ENCODE measurements at places on chromosomes 3 and 15. TPM values are rescaled to one million over a fixed set of nuclear protein-coding genes. Genes with fewer than 3 reads are reported as not detected.

DNA sequence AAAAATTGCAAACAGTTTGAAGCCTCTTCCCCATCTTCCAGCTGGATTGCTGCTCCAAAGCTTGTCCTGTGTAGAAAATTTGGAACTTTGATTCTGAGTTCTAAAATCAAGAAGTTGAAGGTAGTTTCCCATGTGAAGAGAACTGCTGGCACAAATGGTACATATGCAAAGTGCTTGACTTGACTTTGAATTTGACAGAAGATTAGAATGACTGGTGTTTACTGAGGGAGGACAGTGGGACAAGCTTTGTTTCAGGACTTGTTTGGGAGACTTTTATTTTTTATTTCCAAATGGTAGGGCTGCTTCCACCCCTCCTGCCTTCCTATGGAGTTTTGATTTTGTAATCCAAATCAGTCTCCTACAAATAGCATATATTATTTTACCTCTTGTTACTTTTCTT, 7.4 kb downstream of the ZFAND6 start:
- H3K36me3 ChIP-seq: no peaks in the 10 kb centered on the region
- H3K27ac ChIP-seq: no peak overlapping the region
- no peaks in the 10 kb centered on the region for H3K27me3 ChIP-seq
- peaks cover 3% of the 10 kb centered on the region for H3K4me1 ChIP-seq
- no peak for DNase-seq
- no peak overlapping the region for H3K4me3 ChIP-seq

GRCh38 chr3:185699927-185700326, 113.8 kb downstream of the SENP2 start:
- H3K27ac ChIP-seq: no peak overlapping the region
- H3K27me3 ChIP-seq: no peaks in the 10 kb centered on the region
- DNase-seq: no peak
- no peak overlapping the region for H3K4me3 ChIP-seq
- no peaks in the 10 kb centered on the region for H3K4me1 ChIP-seq

DNA sequence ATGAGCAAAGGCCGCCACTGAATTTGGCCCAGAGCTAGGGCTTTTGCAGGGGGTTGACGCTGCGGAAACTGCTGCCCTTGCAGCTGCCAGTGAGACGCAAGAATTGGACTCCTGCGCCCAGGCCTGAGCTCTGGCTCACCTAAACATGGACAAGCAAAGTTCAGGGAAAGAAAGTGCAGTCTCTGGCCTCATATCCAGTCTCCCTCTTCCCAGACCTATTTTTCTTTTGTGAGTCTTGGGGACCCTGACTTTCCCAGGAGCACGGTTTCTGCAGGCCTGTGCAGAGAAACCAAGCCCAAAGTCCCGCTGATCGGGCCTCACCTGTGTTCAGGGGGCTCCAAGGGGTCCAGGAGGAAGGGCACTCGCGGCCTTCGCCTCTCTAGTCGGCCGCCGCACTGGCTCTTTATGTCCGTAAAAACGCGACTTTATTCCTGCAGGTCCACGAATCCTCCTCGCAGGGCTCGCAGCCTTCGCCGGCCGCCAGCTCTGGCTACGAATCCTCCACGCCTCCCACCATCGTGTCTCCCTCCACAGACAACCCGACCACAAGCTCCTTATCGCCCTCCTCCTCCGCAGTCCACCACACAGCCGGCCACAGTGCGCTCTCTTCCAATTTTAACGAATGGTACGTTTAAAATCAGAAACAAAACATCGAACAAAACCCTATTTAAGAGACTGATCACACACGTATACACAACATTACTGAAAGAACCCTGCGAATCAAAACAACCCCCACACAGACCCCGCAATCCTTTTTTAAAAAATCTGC, 3.9 kb downstream of the ZIC1 start:
- H3K4me3 ChIP-seq: peak overlapping the region; percentile 8
- DNase-seq: no peak
- H3K4me1 ChIP-seq: peaks cover 4% of the 10 kb centered on the region
- peaks cover 76% of the 10 kb centered on the region for H3K27me3 ChIP-seq

The POPDC2 gene
- 0.26 TPM for total RNA-seq

DNA sequence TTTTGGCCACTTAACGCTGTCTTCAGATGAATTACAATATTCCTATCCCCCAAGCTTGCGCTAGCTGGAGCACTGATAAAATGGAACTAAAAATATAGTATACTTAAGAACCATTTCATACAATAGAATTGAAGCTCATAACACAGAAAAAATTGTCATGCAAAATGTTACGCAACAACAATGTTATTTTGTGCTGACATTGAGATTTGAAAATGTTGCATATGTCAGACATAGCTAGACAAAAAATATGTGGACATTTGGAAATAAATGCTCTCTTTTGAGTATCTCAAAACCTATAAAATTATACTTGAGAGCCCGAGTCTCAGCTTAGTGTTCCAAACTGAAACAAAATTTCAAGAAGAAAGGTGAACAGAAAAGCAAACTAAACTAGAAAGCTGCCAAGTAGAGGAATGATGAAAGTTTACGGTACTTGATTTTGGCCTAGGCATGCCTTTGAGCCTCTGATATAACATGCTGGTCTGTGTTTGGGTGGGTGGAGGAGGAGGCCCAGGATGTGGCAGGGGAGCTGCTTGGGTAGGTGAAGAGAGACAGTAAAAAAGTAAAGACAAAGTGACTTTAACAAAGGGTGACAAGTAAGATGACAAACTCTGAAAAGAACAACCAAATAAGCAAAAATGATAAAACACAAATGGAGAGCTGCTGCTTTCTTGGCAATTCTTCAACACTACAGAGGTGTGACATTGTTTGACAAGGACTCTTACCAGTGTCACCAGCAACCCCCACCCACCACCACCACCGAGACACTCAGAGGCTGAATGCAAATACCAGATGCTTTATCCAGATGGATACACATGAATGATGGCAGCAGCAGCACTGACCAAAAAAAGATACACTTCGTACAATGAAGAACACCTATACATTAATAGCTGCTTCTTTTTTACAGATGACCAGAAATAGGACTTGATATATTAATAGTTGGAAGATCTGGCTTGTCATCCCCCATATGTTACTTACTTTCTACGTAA, 129.3 kb upstream of the FEZF2 start:
- no peaks in the 10 kb centered on the region for H3K36me3 ChIP-seq
- H3K27me3 ChIP-seq: no peaks in the 10 kb centered on the region
- no peak for DNase-seq
- H3K4me3 ChIP-seq: no peak overlapping the region
- no peak overlapping the region for H3K27ac ChIP-seq

DNA sequence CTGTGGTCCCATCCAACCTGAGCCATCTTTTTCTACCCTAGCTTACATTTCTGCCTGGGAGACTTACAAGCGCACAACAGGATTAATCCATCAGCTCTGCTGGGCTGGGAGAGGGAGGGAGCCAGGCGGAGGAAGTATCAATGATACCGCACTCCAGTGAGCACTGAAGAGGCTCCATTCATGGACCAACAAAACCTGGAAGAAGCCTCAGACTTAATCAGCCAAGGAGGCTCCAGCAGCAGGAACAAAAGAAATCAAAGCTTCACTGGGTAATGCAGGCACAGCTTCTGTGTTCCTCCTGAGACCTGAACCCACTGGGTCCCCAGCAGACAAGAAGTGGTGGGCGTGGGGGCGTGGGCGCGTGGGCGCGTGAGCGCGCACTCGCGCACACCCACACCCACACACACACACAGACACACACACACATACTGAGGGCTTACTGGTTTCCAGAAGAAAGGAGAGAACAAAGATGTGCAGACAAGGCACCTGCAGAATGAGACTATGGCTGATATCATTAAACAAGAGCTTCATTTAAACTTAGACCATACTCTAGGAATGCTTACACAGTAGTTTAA, 87.0 kb upstream of the BOC start:
- no peaks in the 10 kb centered on the region for H3K36me3 ChIP-seq
- H3K4me1 ChIP-seq: no peaks in the 10 kb centered on the region
- no peaks in the 10 kb centered on the region for H3K27me3 ChIP-seq
- H3K27ac ChIP-seq: no peak overlapping the region
- H3K4me3 ChIP-seq: no peak overlapping the region
- no peak for DNase-seq

DNA sequence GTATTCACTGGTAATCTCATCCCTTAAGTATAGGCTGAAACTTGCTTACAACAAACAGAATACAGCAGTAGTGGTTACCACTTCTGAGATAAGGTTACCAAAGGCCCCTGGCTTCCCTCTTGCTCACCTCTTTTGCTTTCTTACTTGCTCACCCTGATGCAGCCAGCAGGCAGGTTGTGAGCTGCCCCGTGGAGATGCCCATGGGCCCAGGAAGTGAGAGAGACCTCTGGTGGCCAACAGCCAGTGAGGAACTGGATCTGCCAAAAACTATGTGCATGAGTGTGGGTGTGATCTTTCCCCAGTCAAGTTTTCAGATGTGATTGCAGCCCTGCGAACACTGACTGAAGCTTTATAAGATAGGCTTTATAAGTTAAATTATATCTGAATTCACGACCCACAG, 48.7 kb downstream of the NMNAT3 start:
- peak; percentile 3 for DNase-seq
- H3K36me3 ChIP-seq: no peaks in the 10 kb centered on the region
- no peak overlapping the region for H3K27ac ChIP-seq
- H3K4me1 ChIP-seq: no peaks in the 10 kb centered on the region
- H3K27me3 ChIP-seq: no peaks in the 10 kb centered on the region

DNA sequence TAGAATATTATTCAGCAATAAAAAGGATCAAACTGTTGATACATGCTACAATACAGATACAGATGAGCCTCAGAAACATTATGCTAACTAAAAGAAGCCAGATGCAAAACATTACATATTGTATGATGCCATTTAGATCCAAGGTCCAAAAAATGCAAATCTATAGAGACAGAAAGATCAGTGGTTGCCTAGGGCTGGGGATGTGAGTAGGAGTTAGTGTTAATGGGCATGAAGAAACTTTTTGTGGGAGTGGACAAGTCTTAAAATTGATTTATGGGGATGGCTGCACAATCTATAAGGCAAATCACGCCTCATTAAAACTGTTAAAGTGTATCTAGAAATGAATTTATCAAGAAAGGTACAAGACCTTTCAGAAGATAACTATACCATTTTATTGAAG, 45.0 kb downstream of the EHHADH start:
- H3K4me3 ChIP-seq: no peak overlapping the region
- no peaks in the 10 kb centered on the region for H3K36me3 ChIP-seq
- no peak overlapping the region for H3K27ac ChIP-seq
- no peaks in the 10 kb centered on the region for H3K4me1 ChIP-seq
- H3K27me3 ChIP-seq: no peaks in the 10 kb centered on the region

DNA sequence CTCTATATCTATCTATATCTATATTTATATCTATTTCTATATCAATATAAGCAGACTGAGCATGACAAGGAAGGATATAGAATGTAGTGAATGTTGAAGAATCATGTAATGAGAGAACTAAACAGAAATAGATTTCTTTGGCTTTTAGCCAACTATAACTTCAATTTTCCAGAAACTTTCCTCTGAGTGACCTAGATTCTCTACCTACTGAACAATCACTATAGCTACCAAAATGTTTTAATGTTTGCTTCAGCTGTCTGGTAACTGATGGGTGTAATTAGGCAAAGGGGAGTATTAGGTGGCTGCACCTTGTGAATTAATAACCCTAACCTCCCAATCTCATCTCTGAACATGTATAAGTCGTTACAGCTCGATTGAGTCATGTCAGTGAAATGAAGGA, 76.4 kb upstream of the ROBO1 start:
- no peak overlapping the region for H3K27ac ChIP-seq
- DNase-seq: no peak
- H3K4me3 ChIP-seq: no peak overlapping the region

The KLHL40 gene
- total RNA-seq: not detected

- no peak overlapping the region for H3K27ac ChIP-seq
- no peaks in the 10 kb centered on the region for H3K27me3 ChIP-seq
- no peak for DNase-seq
- no peaks in the 10 kb centered on the region for H3K4me1 ChIP-seq
Observed at GRCh38 chr3:195732940-195733339, 12.2 kb downstream of the MUC20 start.

The SLITRK3 gene
- total RNA-seq: not detected

GRCh38 chr15:67691450-67691849, 133.9 kb upstream of the SKOR1 start:
- H3K4me3 ChIP-seq: no peak overlapping the region
- no peaks in the 10 kb centered on the region for H3K27me3 ChIP-seq
- no peak for DNase-seq
- H3K36me3 ChIP-seq: no peaks in the 10 kb centered on the region

The UROC1 gene
- total RNA-seq: not detected

- H3K4me3 ChIP-seq: peak overlapping the region; percentile 90
- peak; percentile 44 for DNase-seq
Observed at GRCh38 chr15:64845183-64845611, 3.5 kb downstream of the PLEKHO2 start.

- no peak overlapping the region for H3K4me3 ChIP-seq
- no peak overlapping the region for H3K27ac ChIP-seq
- peaks cover 6% of the 10 kb centered on the region for H3K4me1 ChIP-seq
- H3K36me3 ChIP-seq: no peaks in the 10 kb centered on the region
- H3K27me3 ChIP-seq: peaks cover 62% of the 10 kb centered on the region
Observed at GRCh38 chr3:194315965-194316361, 35.2 kb downstream of the CPN2 start.

- no peaks in the 10 kb centered on the region for H3K27me3 ChIP-seq
- H3K27ac ChIP-seq: no peak overlapping the region
- H3K36me3 ChIP-seq: peaks cover 20% of the 10 kb centered on the region
Observed at GRCh38 chr15:48437178-48437577, 105.9 kb downstream of the DUT start.

DNA sequence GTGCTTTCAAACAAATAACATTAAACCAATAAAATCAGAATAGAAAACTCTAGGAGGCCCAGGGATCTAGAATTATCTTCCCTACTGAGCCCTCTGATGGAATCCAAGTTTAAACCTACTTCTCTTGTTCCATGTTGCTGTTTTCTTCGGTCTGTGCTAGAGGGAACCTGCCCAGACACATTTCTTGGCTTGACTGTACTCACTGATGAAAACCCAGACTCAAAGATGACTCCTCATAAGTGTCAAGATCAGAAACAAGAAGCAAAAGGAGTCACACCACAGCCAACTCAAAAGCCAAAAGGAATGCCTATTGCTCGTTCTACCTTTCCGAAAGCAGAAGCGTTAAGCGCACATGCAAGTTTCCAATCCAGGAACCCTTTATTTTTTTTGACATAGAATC, 31.6 kb downstream of the SCAP start:
- no peak for DNase-seq
- H3K27ac ChIP-seq: no peak overlapping the region
- peaks cover 4% of the 10 kb centered on the region for H3K36me3 ChIP-seq
- no peaks in the 10 kb centered on the region for H3K27me3 ChIP-seq
- H3K4me1 ChIP-seq: peaks cover 4% of the 10 kb centered on the region
- H3K4me3 ChIP-seq: no peak overlapping the region

- no peaks in the 10 kb centered on the region for H3K36me3 ChIP-seq
- H3K27ac ChIP-seq: no peak overlapping the region
- no peaks in the 10 kb centered on the region for H3K4me1 ChIP-seq
- no peaks in the 10 kb centered on the region for H3K27me3 ChIP-seq
Observed at GRCh38 chr15:39114690-39115378, 466.0 kb upstream of the THBS1 start.
